ENCODE measurements at places on chromosomes 16 and 17. TPM values are rescaled to one million over a fixed set of nuclear protein-coding genes. Genes with fewer than 3 reads are reported as not detected.
A peak's percentile ranks its signal among the peaks of the same experiment; 100 is the strongest.

XAF1 gene
- total RNA-seq: 18.6 TPM

DNA sequence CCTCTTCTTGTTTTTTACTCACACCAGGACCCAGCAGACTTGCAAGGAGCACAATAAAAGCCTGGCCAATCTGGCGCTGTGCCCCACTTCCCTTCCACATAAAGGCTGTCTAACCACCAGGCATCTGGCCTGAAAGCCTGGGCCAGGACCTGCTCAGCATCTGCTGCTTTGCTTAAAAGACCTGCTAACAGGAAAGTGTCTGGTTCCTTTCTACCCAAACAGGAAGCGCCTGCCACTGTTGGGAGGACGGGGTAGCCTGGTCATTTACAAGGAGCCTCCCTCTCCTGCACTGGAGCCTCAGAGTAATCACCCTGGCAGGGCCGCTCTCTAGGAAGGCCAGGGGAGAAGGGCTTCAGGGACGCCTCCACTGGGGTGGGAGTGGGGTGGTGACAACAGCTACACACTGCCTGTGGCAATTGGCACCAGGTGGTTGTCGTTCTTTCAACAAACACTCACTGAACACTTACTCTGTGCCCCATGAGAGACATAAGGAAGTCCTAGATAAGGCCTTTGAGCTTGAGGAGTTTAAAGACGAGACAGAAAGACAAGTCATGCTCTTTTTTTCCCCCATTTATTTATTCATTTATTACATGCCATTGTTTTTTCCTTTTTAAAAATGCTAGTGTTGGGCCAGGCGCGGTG, 6.3 kb upstream of the MMP28 start:
- no peaks in the 10 kb centered on the region for H3K36me3 ChIP-seq
- no peak for DNase-seq
- H3K27me3 ChIP-seq: peaks cover 24% of the 10 kb centered on the region
- peaks cover 14% of the 10 kb centered on the region for H3K4me1 ChIP-seq

DNA sequence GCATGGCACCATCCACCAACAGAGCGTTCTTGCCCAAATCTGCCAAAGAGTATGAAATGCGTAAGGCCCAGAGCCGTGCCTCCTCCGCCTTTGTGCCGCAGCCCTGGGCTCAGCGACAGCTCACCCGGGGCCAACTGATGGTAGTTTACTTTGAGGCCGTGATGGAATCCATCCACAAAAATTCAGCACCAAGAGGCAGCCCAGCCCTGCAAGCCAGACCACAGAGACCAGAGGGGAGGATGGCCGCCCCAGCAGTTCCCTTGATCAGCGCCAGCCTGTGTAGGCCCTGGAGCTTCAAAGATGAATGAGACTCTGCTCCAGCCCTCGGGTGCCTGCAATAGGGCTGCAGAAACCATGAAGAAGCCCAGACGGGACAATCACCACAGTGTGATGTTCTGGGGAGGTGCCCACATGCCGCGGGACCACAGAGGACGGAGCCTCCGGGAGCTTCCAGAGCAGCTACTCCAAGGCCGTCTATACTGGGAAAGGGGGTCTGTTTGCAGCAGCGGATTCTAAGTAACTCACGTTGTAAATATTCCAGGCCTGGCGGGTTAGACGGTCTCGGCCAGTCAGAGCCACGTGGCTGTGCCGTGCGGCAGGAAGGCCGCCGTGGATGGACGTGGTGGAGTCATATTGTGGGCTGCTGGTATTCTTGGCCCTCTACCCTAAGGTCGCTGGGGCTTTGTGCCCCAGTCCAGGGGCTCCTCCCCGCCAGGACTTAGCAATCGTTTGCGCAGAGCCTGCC, 80.3 kb downstream of the RBFOX3 start:
- no peaks in the 10 kb centered on the region for H3K27me3 ChIP-seq
- no peak overlapping the region for H3K27ac ChIP-seq
- no peak overlapping the region for H3K4me3 ChIP-seq
- DNase-seq: no peak

DNA sequence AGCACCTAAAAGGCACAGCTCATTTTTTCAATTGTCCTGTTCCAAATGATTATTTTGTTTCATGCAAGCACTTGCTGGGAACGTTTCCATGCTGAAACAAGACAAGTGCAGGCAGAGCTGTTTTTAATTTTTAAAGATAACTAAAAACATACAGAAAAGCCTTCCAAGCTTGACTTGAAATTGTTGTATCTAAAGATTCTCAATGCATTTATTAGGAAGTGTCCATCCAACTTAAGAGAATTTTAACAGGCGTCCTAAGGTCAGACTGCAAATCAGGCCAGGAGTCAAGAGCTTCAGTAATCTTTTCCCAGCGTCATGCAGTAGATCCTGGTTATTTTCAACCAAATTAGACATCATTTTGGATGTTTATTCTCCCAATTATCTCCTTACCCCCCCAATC, 702.8 kb downstream of the KCNJ2 start:
- no peaks in the 10 kb centered on the region for H3K27me3 ChIP-seq
- DNase-seq: no peak
- no peak overlapping the region for H3K27ac ChIP-seq
- H3K4me3 ChIP-seq: no peak overlapping the region
- H3K4me1 ChIP-seq: no peaks in the 10 kb centered on the region

DNA sequence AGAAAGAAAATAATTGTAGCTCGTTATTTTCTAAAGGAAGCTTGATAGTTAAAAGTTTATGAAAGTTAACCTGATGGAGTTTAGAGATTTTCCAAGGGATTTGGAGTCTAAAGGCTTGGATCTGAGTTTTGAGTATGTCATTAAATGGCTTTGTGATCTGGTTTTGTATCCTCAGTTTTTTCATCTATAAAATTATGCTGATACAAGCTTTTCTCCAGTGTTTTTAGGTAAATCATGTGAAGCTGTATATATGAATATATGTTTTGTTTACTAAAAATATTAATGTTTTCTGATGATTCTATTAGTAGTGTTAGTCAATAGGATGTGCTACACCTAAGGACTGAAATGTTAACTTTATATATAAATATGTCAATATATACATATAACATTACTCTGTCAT, 727.8 kb downstream of the CDH11 start:
- H3K4me3 ChIP-seq: no peak overlapping the region
- no peak overlapping the region for H3K27ac ChIP-seq
- H3K27me3 ChIP-seq: no peaks in the 10 kb centered on the region
- no peak for DNase-seq
- no peaks in the 10 kb centered on the region for H3K4me1 ChIP-seq

DNA sequence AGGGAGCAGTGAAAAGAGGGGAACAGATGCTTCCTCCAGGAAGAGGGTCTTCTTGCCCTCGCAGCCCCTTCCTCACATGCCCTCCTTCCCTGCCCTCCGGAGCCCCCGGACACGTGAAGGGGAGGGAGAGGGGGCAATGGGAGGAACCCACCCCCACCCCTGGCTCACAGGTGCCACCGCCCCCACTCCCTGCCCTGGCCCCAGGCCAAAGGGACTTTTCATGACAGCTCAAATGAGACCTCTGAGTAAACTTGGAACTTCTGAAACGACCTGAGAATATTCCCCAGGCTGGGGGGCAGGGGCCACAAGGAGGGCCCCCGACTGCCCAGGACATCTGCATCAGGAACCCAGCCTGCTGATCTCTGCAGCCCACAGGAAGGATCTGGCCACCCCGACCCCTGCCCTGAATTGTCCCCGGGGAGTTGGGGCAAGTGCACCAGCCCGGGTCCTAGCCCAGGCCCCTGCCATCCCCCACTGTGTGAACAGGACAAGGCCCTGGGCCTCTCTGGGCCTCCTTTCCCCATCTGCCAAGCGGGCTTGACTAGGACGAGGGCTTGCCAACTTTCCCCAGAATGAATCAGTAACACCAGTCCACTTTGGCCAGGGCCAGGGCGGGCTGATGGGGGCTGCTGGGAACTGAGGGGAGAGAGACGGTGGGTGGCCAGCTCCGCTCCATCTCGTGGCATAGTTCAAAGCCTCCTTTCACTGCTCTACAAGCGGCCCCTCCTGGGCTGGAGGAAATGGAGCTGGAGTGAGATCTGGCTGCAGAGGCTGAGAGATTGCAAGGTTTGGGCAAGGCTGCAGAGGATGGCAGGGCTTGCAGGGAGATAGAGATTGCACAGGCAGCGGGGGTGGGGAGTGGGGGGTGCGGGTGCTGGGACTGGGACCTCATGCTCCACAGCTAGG, 3.8 kb downstream of the IL21R start:
- no peak for DNase-seq
- peak overlapping the region; percentile 99 for H3K4me3 ChIP-seq
- no peaks in the 10 kb centered on the region for H3K27me3 ChIP-seq
- peaks cover 80% of the 10 kb centered on the region for H3K36me3 ChIP-seq

GRCh38 chr16:81488687-81489411, 44.2 kb downstream of the CMIP start:
- DNase-seq: no peak
- no peaks in the 10 kb centered on the region for H3K27me3 ChIP-seq
- H3K4me1 ChIP-seq: peaks cover 17% of the 10 kb centered on the region
- no peak overlapping the region for H3K4me3 ChIP-seq
- H3K36me3 ChIP-seq: no peaks in the 10 kb centered on the region

DNA sequence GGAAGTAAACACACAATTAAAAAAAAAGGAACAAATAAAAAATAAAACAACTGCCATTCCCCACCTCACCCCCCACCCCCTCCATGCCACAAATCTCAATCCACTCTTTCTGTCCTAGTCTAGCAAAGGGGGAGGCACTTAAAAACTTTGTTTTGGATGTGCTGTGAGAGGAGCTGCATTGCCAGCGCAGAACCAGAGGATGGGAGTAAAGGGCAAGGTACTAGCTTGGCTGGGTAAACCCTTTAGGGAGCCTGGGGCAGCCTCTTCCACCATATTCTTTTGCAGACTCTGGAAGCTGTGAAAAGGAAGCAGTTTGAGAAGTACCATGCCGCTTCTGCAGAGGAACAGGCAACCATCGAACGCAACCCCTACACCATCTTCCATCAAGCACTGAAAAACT, 1.4 kb downstream of the MRPS7 start:
- DNase-seq: no peak
- H3K4me3 ChIP-seq: peak overlapping the region; percentile 99
- H3K4me1 ChIP-seq: peaks cover 37% of the 10 kb centered on the region
- H3K36me3 ChIP-seq: peaks cover 67% of the 10 kb centered on the region
